Activated naive CD4-positive, alpha-beta T cell treated with anti-CD3 and anti-CD28 coated beads, Interleukin-2, amount 50 U/mL, for 72 hours (primary cell): ENCODE measurements at places on chromosomes 5 and 9. TPM values are rescaled to one million over a fixed set of nuclear protein-coding genes. Genes with fewer than 3 reads are reported as not detected.

DNA sequence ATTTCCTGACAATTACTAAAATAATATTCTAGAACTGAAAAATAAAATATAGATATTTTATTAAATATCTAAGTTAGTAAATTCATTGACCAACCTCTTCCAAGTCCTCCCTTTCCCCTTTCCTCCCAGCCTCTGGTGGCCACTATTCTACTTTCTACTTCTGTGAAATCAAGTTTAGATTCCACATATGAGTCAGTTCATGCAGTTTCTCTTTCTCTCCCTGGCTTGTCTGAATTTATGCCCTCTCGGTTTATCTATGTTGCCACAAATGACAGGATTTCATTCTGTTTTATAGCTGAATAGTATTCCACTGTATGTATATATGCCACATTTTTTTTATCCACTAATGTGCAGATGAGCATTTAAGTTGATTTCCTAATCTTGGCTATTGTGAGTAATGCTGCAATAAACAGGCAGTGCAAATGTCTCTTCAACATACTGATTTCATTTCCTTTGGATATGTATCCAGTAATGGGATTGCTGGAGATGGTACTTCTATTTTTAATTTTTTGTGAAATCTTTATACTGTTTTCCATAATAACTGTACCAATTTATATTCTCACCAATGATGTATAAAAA is 52.3 kb downstream of the WDR36 start:
- DNase-seq, result no peak

- no peak for DNase-seq
These were observed 11.9 kb downstream of the ROPN1L start for GRCh38 chr5:10453545-10453944.

- no peak for DNase-seq
These were observed 580.8 kb downstream of the BNC2 start for GRCh38 chr9:16289639-16290038.

GRCh38 chr5:135977375-135977928 is 22.7 kb upstream of the LECT2 start:
- peak; percentile 69 for DNase-seq

- DNase-seq, result no peak
These were observed 41.0 kb upstream of the DMRT3 start for GRCh38 chr9:935348-935965.

DNA sequence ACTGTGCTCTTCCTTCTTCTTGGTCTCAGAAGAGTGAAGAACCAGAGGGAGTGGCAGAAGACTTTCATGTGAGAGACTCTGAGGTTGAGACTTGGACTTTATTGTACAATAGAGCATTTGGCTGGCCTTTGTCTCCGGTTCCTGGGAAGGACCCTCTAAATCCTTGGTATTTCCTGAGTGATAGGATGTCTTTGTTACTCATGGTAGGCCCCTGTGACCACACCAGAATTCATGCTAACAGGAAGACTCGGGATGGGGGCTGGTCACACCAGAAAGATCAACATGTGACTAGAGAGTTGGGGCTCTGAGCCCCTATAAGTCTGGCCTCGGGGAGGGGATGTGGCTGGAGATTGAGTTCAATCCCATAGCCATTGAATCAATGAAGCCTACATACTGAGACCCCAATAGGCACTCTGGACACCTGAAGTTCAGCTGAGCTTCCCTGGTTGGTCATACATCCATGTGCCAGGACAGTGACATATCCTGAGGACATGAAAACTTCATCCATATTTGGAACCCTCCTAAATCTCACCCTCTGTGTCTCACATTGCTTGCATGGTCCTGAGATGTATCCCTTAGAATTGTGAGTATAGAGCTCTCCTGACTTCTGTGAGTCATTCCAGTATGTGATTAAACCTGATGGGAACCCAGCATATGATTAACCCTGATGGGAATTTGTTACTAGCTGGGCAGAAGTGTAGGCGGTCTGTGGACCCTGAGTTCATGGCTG is 201.7 kb downstream of the GADD45G start:
- DNase-seq, result no peak

DNA sequence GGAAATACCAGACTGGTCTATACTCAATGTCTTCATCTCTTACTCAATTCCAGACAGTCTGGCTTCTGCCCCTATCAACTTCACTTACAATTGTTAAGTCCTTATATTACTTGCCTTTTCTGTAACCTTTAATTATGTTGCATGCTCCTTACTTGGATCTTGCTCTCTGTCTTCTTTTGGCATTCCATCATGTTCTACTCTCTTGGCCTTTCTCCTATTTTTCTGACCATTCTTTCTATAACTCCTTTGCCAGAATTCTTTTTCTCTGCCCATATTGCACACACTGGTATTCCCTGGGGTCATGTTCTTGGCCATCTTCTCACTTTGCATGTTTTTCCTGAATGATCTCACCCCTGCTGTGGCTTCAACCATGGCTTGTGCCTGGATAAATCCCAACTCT is 209.8 kb upstream of the ZNF462 start:
- DNase-seq, result no peak

DNA sequence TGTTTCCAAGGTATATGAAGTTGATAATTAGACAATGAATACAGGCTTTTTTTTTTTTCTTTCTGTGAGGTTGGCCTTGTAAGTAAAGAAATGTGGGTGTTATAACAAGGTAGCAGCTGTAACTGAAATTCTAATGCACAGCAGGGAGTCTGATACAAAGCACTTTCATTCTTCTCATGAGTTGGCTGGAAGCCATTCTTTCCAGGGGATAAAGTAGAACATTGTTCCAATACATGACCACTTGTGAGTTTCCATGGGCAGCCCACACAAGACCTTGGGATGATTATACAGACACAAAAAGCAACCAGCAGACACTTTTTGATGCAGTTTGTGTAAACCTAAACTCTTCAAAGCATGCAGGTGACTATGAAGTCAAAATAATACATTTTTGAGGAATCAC is 1785.9 kb upstream of the WWC1 start:
- DNase-seq, result no peak

DNA sequence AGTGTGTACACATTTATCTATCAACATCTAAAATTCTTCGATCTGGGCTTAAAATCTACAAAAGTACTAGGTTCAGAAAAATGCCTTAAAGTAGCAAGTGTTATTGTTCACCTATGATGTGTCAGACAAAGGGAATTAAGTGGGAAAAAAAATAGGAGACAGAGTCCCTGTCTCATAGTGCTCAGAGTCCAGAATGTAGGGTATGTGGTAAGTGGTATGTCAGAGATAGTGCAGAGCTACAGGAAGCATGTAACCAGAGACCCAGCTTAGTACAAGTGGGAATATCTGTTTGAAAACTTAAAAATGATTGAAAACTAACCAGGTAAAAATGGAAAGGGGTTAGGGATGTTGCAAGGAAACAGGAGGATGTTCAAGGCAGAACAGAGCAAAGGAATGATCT is 482.8 kb downstream of the ELAVL2 start:
- DNase-seq, result no peak

GRCh38 chr5:176773408-176774035 is 36.8 kb upstream of the UNC5A start:
- DNase-seq, result peak; percentile 13

- no peak for DNase-seq
These were observed 23.0 kb upstream of the GOLM1 start for GRCh38 chr9:86122311-86122710.

DNA sequence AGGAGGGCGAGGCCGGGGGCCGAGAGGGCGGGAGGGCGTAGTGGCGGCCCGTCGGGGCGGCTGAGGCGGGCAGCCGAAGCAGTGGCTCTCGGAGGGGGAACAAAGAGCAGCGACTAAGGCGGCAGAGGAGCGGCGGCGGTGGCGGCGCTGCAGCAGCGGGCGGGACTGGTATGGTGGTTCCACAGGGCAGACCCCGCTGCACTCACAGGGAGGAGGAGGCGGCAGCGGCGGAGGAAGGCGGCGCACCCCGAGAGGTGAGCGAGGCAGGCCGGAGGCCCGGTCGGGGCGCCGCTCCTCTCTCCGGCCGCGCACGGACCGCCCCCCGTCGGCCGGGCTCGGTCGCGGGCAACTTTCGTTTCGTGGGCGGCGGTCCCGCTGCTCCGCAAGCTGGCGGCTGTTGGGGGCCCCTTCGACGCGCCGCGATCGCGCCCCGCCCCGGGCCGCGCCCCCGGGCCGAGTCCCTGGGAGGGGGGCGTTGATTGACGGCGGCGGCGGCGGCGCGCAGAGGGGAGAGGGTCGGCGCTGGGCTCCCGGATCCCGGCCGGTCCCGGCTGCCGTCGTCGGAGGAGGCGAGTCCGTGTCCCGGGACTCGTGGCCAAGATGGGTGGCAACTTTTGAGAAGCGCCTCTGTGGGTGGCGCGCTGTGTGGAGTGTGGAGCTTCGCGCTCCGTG is 467 bp downstream of the CNOT6 start:
- DNase-seq, result peak; percentile 49

DNA sequence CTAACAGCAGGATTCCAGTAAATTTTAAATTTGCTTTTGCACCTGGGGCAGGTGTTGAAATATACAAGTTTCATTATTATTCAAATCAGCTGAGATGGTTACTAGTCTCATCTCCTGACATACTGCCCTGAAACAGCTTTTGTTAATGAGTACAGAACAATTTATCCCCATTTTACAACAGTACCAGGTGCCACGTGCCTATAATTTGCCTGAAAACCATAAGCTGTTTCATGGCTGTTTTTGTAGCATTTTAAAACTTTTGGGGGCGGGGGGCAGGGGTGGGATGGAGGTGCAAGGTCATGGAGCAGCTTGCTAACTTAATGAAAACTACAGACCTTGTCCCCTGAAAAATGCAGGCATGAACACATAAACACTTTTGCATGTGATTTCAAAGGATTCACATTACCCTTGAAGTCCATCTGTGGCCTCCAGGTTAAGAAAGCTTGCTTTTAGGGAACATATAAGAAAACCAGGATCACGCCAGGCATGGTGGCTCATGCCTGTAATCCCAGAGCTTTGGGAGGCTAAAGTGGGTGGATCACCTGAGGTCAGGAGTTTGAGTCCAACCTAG is 42.1 kb downstream of the TIMD4 start:
- no peak for DNase-seq

DNA sequence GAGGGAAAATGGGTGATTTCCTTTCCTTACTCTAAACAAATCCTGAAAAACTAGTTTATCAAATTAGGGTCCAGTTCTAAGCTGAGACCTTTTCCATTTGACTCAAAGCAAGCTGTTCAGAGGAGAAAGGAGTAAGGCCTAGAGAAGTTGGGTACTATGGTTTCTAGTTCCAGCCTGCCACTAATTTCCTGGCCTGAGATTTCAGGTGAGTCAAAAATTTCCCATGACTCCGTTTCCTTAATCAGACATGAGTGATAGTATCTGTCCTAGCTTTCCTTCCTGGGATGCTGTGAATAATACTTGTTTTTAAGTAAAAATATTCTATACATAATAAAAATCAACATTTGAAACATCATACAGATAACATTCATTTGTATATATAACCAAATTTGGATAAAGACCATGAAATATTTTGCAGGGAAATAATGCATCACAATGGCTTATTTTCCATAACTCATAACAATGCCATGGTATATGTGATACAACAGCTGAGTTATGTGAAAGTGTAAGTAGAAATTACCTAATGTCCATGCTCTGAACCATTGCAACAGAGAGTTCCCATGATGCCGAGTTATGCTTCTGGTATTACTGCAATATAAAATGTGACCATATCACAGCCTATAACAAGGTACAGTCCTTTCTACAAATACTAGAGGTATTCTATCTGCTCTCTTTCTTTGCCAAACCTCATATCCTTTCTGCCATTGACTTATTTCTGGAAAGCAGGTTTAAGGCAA is 142.7 kb downstream of the MLLT3 start:
- no peak for DNase-seq

- DNase-seq, result no peak
These were observed 35.5 kb upstream of the GLRX start for GRCh38 chr5:95858023-95858461.

- no peak for DNase-seq
These were observed 116.0 kb downstream of the TRPM6 start for GRCh38 chr9:74771672-74772071.

DNA sequence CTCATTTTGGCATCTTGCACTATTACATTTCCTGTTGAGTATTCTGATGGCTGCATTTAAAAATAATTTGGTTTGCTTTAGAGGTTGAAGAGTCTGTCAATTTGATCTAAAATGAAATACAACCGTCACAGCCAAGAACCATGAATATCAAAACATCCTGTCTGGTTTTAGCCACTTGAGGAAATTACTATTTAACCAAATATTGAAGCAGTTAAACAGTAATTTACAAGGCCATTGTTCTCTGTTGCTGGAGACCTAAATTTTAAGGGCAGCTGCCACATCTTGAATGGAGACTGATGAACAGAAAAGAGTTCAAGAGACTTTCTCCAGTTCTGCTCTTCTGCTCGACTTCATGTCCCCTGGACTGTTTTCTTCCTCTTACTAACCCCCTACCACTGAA is 549.4 kb downstream of the LRRC70 start:
- no peak for DNase-seq

LPAR1 gene
- total RNA-seq, result not detected

CCNJL gene
- 0.07 TPM for total RNA-seq

PAX5 gene
- total RNA-seq, result 1.8 TPM

ACOT12 gene
- total RNA-seq, result not detected

SNCB gene
- 1.2 TPM for total RNA-seq

ARL10 gene
- 3.1 TPM for total RNA-seq

ASPN gene
- not detected for total RNA-seq

ANKRD55 gene
- total RNA-seq, result 6.4 TPM

SHB gene
- total RNA-seq, result 0.34 TPM
